ENCODE measurements at places on chromosomes 5 and 9.

GRCh38 chr5:123092696-123093095 is 3.7 kb downstream of the PRDM6 start:
- no peak for DNase-seq

DNA sequence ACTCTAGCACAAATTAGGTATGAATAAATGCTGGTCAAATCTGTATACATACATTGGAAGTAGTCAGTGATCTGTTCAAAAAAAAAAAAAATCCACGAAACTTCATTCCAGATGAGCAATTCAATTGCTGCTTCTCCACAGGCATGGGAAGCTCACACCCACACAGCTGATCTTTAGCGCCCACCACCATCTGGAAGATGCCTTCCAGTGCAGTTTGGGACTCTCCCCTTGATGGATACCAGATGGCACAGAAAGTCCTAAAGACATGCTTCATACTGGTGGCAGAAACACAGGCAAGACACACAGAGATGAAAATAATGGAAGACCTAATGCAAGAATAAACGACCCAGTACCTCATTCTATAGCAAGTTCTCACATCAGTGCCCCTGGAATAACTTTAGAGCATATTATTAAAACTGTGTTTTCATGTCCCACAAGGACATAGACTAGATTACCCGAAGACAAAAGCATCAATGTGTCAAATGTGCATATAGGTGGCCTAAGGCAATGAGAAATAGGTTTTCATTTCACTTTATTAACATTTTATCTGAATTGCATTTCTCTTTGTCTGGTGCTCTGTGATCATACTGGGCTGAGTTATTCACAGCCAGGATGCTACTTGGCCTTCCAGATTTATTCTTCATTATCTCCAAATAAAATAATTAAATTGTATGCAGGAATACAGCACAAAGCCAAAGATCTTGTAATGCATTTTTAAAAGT is 135.4 kb upstream of the TAS2R1 start:
- DNase-seq = no peak

- no peak for DNase-seq
These were observed 276.5 kb downstream of the SLIT3 start for GRCh38 chr5:169024421-169024820.

GRCh38 chr5:1818784-1819183 is 17.6 kb downstream of the NDUFS6 start:
- no peak for DNase-seq

DNA sequence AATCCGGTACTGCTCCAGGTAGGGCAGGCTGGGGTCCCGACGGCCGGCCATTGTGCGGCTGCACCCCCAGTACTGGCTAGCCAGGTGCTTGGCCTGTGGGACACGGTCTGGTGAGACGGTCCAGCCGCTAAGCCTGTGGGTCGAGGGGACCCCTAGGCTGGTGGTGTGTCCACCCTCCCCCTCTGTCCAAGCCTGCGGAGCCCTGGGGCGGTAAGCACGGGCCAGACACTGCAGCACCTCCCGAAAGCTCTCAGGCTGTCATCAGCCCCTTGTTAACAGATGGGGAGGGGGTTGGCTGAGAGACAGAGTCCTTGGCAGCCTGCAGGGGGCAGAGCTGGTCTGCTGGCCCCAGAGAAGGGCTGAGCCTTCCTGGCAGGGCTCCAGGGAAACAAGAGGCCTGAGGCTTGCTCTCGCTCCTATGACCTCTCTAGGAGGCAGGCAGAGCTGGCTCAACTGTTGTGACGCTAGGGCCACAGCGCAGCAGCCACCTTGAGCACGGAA is 11.8 kb upstream of the MRNIP start:
- DNase-seq = no peak

- no peak for DNase-seq
These were observed 45.5 kb downstream of the SPOCK1 start for GRCh38 chr5:137453483-137454080.

GRCh38 chr5:160991205-160991604 is 139.2 kb upstream of the ATP10B start:
- DNase-seq = no peak

GRCh38 chr5:174532455-174533453 is 191.6 kb upstream of the MSX2 start:
- DNase-seq = no peak

- no peak for DNase-seq
These were observed 38.2 kb upstream of the SLCO6A1 start for GRCh38 chr5:102537011-102537410.

- no peak for DNase-seq
These were observed 13.7 kb downstream of the SYK start for GRCh38 chr9:90815183-90815943.

DNA sequence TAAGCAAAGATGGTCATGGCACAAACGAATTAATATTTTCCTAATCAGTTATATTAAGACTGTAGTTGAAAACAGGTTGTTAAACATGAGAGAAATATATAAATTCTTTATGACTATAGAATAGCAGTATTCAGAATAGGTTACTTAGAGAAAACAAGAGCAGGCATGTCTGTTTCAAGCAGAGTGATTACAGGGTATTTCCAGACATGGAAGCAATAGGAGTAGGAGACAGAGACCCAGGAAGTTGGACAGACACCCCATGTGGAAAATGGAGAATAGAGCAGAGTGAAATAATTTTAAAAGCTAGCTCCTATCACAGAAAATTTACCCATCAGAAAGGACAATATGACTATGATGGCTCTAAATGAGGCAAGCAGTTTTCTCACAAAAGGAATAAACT is 111.5 kb downstream of the IZUMO3 start:
- DNase-seq = no peak

DNA sequence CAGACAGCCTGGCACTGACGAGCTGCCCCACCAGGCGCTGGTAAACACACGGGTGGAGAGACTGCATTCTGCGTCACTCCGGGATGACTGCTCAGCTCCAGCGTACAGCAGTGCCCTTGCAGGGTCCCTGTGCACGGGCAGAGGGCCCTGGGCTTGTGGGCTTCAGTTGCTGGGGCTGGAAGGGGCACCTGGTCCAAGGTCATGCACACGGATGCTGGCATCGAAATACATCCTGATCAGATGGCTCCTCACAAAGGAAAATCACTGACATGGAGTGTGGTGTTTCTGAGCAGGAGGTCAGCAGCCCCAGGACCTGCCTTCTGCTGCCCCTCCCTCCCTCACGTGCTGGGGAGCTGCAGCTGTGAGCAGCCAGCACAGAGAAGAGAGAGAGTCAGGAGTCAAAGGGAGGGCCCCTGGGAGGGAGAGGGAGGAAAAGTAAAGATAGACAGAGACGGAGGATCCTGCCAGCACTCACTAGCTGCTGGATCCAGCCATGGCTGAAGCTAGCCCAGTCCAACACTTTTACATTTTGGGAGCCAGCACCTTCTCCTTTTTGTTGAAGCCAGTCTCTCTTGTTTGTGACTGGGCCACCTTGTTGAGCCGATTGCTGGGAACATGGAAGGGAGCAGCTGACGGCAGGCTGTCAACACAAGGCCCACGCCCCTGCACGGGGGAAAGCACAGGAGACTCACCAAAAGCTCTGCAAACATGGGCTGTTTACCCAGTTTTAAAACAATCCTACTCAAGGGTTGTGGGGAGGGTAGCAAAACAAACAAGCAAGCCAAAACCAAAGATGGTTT is 166.5 kb upstream of the PHYKPL start:
- no peak for DNase-seq

GRCh38 chr5:110087829-110088228 is 398.1 kb downstream of the MAN2A1 start:
- no peak for DNase-seq

GRCh38 chr9:133285252-133285775 is 10.3 kb upstream of the ABO start:
- DNase-seq = no peak

- DNase-seq = no peak
These were observed 523.5 kb downstream of the CDH12 start for GRCh38 chr5:22329683-22330082.

- no peak for DNase-seq
These were observed 36.2 kb upstream of the IFNK start for GRCh38 chr9:27487927-27488326.

DNA sequence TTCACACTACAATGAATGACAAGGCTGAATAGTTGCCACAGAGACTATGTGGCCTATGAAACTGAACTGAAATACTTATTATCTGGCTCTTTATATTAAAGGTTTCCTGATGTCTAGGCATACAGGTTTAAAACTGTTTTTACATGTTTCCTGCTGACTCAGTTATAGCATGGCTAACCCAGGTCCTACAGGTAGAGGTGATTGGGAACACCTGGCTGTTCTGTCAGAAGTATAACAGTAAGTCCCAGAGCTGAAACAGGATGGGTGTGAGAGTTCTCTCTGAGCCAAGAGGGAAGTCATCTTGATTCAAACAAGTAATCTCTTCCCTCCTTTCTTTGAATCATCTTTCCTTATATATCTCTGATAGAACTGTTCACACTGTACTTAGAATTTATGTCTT is 4.9 kb upstream of the ADGRV1 start:
- DNase-seq = no peak

DNA sequence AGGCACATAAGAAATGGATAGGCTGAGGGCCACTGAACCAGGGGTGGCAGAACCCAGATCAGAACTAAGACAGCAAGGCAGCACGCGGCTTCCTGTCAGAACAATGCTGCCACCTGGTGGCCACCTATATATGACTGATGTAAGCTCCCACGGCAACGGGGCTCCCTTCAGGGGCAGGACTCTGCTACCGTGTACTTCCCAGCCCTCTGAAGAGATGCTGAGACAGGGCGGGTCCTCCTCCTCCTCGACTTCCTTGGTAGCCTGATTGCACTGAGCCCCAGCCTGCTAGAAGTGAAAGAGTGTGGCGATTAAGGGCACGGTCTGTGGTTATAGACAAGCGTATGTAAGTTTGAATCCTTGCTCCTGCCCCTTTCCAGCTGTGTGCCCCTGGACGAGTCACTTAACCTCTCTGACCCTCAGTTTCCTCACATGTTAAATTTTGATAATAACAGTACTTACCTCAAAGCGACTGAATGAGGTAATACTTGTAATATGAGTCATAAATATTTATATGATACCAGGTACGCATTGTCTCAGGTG is 13.3 kb downstream of the RPS14 start:
- DNase-seq = peak; percentile 83

- no peak for DNase-seq
These were observed 114.0 kb upstream of the FCN2 start for GRCh38 chr9:134766587-134766986.

- no peak for DNase-seq
These were observed 53.1 kb downstream of the RNF130 start for GRCh38 chr5:180018347-180019060.

GRCh38 chr9:132802121-132802795 is 75.8 kb downstream of the AK8 start:
- no peak for DNase-seq

DNA sequence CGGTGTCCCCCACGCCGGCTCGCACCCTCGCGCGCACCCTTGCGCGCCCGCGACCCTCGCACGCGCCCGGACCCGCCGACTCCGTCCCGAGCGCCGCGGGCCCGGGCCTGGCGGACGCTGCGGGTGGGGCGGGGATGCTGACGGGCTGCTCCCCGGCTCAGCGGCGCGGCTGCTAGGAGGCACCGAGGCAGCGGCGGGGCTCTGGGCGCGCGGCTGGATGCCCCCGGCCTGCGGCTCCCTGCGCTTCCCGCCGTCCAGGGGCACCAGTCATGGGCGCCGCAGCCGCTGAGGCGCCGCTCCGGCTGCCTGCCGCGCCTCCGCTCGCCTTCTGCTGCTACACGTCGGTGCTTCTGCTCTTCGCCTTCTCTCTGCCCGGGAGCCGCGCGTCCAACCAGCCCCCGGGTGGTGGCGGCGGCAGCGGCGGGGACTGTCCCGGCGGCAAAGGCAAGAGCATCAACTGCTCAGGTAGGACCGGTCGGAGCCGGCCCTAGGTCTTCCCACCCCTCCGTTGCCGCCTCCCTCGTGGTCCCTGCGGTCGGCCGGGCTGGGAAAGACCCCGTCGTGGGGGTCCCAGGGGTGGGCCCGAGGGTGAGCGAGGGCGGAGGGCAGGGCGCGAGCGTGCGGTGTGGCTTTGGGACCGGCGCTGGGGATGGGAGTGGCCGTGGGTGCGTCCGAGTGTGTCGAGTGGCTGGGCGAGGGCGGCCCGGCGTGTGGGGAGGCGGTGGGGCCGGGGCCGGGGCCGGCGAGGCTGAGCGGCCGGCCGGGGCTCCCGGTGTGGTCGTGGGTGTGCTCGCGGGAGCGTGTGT is 530 bp downstream of the TMEFF1 start:
- DNase-seq = no peak

DNA sequence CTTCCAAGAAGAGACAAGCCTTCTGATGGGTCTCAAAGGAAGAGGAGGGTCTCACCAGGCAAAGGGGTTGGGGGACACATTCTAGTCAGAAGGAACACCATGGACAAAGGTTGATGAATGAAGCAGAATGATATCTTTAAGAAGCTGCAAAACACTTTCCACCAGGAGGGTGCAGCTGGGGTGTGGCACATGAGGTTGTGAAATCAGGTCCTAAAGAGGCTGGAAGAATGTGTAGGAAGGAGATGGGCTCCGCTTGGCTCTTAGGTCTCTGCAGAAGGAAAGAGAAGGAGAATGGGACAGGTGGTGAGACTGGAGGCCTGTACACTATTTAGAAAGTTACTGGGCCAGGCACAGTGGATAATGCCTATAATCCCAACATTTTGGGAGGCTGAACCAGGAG is 328.6 kb downstream of the PDE4D start:
- no peak for DNase-seq

- no peak for DNase-seq
These were observed 111.3 kb downstream of the RXRA start for GRCh38 chr9:134437403-134438194.

- DNase-seq = peak; percentile 47
These were observed 4.4 kb upstream of the IL3 start for GRCh38 chr5:132055808-132056609.

GRCh38 chr9:127172066-127172707 is 49.8 kb upstream of the ANGPTL2 start:
- DNase-seq = no peak

GRCh38 chr5:40677456-40677855 is 2.3 kb upstream of the PTGER4 start:
- DNase-seq = no peak

DNA sequence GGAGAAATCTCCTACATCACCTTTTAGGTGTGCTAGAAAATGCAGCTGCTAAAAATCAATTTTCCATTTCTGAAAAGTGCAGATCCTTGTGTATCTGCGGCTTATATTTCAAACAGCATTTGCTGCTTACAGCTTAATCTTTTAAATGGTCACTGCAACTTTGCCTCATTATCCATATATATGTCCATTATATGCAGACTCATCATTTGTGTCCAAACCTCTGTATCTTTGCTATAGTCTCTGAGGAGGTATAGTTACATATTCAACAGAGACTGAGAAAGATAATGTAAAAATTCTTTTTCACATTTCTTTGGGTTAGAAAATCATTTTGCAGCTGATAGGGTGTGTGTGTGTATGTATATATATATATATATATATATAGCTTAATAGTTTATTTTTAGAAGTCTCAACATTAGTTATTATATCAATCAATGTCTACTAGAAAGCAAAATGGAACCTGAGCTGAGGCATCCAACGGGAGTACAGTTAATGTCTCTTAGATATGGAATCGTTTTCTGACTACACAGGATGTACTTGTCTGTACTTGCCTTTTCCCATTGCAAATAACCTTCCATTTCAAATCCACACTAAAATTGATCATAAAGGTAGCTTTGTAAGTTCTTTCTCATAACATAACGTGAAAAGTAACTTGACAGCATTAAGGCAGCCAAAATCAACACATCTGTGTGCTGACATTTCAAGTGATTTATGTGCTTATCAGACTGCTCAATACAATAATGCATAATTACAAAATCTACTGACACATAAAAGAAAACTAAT is 267.0 kb upstream of the HAPLN1 start:
- no peak for DNase-seq

- DNase-seq = no peak
These were observed 541.2 kb downstream of the PTPRD start for GRCh38 chr9:10071579-10071978.
